ENCODE measurements at places on chromosomes 6 and 20.

DNA sequence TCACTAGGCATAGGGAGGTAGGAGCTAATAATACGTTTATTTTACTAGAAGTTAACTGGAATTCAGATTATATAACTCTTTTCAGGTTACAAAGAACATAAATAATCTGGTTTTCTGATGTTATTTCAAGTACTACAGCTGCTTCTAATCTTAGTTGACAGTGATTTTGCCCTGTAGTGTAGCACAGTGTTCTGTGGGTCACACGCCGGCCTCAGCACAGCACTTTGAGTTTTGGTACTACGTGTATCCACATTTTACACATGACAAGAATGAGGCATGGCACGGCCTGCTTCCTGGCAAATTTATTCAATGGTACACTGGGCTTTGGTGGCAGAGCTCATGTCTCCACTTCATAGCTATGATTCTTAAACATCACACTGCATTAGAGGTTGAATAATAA lies 1.1 kb downstream of the HFE start:
- no peak for DNase-seq

DNA sequence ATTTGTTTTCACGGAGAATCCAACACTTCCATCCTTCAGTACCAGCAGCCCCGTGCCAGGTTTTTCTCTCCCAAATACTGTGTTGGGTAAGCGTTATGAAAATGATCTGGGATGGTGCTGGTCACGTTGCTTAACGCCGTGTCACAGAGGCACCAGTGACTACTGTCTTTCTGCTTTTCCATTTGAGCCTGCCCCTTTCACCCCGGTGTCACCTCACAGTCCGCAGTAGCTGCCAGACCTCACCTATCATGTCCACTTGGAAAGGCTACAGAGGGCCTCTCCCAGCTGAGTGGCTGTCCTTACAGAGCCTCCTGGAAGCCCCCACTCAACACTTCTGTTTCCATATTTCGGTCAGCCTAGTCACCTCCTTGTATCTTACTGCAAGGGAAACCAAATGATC lies 176.5 kb upstream of the ARID1B start:
- DNase-seq = no peak

DNA sequence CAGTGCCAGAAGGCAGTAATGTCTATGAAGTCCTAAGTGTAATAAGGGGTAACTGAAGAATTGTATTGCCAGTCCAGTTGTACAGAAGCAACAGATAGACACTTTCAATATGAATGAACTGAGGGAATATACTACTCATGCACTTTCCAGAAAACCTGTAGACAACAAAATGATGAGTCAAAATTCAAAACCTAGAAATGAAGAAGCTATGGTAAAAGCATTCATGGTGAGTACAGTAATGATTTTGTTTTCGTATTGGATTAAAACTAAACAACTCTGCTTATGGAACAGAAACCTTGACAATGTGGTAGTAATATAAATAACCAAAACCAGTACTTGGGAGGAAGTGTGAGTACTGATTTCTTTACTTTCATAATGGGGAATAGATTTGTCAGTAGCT lies 35.0 kb downstream of the ARMC2 start:
- DNase-seq = no peak

GRCh38 chr6:91447530-91448254 lies 860.8 kb upstream of the MAP3K7 start:
- DNase-seq = no peak

GRCh38 chr6:41046084-41046483 lies 3.8 kb downstream of the TSPO2 start:
- no peak for DNase-seq

GRCh38 chr6:101181006-101181405 lies 212.5 kb upstream of the GRIK2 start:
- DNase-seq = no peak

- DNase-seq = no peak
These were observed 4.6 kb upstream of the PREX1 start for GRCh38 chr20:48832405-48832730.

DNA sequence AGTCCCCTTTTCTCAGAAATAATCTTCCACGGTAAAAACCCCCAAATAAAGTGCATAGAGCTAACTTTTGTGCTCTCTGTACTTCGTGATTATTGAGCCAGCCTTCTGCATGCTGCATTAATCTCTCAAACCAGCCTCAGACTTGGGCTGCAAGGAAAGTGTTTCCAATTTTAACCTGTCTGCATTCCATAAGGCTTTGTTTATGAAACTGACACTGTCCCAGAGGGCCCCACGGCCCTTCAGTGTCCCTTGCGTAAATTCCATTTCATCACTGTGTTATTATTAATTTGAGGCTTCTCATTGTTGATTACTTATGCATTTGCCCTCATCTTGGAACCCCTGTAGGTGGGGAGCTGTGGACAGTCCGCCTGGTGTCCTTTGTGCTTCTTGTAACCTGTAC lies 15.6 kb upstream of the SNRPB2 start:
- DNase-seq = no peak

- DNase-seq = no peak
These were observed 372.1 kb upstream of the CNR1 start for GRCh38 chr6:88538130-88538706.

DNA sequence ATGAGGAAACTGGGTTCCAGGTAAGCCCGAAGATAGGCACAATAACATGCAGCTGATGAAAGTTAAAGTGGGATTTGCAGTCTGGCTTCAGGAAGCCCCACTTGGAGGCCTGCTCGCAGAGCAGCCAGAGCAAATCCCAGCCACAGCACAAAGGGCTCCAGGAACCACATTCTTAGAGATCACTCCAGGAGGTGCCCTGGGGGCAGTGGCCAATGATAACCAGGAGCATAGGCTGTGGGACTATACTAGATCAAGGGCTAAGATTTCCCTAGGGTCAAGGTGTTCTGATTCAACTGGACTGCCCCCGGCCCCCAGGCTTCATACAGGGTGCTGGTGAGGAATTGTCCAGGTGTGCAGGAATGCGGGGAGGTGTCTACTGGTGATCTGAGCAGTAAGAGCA lies 133.9 kb upstream of the PTPRT start:
- DNase-seq = no peak

GRCh38 chr20:56358070-56358469 lies 704 bp upstream of the FAM210B start:
- no peak for DNase-seq

- DNase-seq = no peak
These were observed 5.6 kb downstream of the TMC2 start for GRCh38 chr20:2541940-2542339.

- DNase-seq = no peak
These were observed 254.0 kb downstream of the DLL1 start for GRCh38 chr6:170036916-170037315.

- no peak for DNase-seq
These were observed 164.1 kb downstream of the SYNDIG1 start for GRCh38 chr20:24633521-24633920.

DNA sequence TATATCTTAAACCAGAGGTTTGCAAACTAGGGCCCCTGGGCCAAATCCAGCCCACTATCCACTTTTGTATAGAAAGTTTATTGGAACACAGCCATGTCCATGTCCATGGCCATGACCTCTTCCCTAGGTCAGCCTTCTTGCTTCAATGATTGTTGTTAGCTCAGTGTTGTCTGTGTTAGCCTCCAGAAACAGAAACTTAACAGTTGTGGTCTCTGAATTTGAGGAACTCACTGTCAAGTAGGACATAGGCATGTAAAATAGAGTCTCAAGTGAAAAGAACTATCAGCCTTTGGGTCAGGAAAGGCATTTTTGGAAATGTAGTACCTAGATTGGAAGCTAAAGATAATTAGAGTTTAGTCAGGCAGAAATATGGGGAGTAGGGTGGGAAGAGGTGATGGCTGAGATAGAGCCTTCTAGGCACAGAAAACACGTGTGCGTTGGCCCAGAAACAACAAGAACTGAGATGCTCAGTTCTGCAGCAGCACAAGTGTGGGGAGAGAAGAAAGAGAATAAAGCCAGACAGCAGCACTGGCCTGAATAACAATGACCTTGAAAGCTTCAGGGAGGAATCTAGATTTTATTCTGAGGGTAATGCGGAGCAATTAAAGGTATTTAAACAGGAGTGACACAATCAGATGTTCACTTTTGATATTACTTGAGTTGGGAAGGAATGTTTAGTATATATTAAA lies 87.0 kb upstream of the OLIG3 start:
- DNase-seq = no peak

DNA sequence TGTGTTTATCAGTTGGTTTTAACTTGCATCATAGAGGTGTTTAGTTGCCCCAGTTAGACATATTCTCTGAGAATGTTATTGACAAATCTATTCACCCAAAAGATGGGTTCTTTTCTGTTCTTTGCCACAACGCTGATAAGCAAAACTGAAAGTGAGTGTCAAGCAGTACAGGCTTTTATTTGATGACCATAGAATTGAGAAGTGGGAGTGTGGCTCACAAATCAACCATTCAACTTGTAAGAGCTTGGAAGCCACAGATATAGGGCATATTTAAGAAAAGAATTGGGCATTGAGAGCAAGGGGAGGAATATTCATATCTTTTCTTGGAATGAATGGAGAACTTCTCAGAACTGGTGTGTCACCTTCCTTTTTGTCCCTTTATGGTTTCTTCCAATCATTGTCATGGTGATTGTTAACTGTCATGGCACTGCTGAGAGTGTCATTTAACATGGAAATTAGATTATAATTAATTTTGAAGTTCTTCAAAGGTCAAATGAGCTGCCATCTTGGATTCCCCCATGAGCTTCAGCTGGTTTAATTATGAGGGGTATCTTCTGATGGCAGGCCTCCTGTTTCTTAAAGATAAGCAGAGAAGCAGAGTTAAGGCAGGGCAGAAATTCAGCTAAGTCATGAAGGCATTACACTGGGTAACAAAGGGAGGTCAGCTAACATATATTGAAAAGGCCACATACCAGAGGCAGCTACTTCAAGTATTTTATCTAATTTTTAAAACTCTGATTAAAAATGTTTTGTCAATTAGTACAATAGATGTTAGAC lies 254.0 kb upstream of the HTR1E start:
- no peak for DNase-seq

DNA sequence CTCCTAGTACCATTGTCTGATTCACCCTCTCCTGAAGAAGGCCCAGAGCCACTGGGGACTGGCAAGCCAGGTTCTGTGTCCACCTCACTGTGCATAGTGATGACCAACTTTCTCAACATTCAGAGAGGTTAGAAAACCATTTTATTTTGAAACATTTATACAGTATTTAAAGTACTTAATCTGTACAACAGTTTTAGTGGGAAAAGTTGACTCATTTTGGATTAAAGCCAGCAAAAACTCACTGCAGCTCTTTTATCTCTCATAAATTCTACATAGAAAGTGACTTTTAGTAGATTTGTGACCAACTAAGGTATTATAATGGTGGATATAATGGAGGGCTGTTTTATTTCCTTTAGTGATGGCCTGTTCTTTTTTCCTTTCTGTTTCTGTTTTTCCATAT lies 9.7 kb downstream of the TULP4 start:
- no peak for DNase-seq

- DNase-seq = no peak
These were observed 255.4 kb downstream of the ATXN1 start for GRCh38 chr6:16505711-16506357.

- DNase-seq = no peak
These were observed 54.7 kb downstream of the OR2B6 start for GRCh38 chr6:28011722-28012121.

GRCh38 chr6:126180585-126180984 lies 159.3 kb upstream of the CENPW start:
- no peak for DNase-seq

DNA sequence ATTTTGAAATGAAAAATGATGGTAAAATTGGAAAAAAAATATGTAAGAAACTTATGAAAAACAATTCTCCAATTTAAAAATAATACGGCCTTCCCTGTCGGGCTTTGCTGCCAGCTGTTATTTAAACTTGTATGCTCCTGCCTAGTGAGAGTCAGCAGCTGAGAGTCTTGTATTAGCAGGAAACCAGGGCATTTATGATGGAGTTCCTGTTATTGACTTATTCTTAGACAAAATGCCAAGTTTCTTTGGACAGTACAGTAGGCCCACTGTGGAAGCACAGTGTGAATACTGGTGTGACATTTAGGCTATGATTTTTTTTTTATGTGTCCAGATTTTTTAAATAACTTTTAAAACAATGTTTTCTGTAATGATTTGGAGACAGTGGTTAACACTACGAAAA lies 42.1 kb downstream of the GMDS start:
- DNase-seq = no peak

DNA sequence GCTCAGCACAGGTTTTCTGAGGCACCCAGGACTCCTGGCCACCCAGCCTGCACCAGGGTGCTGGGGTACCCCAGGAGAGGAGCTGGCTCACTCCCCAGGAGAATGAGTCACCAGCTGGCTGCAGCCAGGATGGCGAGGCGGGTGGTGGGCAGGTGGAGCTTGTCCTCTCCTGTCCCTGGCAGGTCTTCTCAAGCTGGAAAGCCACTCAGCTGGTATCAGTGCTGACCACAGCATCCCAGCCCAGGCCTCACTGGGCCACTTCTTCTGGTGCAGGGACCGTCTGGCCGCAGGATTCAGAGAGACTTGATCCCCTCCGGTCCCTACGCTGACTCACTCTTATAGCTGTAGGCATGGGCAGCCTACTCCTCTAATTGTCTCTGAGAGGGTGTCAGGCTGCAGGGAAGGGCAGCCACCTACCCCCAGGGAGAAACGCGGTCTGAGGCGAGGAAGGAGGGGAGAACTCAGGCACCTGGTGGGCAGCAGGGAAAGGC lies 22.2 kb downstream of the TFEB start:
- DNase-seq = peak; percentile 27

DNA sequence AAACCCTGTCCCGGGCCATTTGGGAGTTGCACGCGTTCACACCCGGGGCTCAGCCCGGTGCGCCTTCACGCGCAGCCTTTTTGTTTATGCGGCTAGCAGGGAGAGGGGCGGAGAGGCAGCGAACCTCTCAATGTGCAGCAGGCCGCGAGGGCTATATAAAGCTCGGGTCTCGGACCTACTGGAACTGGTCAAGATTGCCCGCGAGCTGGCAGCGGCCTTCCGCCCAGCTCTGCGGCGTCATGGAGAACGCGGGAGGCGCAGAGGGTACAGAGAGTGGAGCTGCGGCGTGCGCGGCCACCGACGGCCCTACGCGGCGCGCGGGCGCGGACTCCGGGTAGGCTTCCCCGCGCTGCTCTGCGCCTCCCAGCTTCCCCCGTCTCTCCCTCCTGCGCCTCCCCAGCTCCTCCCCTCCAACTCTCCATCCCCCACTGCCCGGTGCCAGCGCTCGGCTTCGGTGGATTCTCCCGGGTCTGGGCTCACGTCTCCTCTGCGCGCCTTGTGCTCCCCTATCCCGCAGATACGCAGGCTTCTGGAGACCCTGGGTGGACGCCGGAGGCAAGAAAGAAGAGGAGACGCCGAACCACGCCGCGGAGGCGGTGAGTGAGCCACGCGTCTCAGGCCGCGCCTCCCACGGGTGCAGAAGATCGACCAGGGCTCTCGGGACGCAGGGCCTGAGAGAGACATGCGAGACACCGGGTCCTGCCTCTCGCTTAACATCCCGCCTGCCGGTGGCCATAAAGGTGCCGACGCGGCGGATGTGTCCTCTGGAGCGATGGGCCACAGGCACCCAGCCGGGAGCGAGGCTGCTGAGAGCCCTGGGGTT lies at the start of gene RIPPLY2:
TSS of gene RIPPLY2 (plus strand) at position 183 of the 823 bp plus-strand sequence. CDS start at position 240, 57 bp downstream.
- peak; percentile 80 for DNase-seq

DNA sequence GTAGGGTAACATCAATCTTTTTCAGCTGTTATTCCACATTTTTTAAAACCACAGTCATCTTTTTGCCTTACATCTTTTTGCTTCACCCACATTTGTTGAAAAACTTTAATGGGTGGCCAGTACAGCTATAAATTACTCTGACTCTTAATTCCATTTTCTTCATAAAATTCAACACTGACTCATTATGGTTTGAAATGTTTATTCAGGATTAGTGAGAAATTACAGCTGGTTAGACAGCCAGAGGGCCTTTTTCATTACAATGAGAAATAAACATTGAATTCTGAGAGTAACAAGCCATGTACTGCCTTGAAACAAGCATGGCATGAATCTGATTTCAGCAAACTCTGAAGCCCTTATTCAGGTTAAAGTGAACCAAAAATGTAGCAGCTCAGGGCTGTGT lies 19.5 kb downstream of the NDUFAF4 start:
- no peak for DNase-seq
